Femur (tissue), 1 donor: ENCODE measurements at places on chromosomes 12 and 14.

DNA sequence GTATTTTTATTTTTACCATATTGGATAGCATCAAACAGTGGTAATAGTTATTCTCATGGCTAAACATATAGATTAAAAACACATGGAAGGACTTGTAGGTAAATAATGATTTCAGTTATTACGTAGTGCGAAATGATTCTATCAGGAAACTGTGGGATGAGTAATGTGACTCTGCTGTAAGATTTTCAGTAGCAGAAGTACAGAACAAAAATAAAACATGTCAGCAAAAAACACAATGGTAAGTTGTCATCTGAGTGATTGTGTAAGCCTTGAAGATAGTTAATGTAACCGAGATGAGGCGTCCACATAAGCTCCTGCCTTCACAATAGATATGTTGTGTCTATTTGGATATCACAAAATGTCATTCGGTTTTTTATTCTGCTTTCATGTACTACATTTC is 99.8 kb downstream of the BORCS5 start:
- DNase-seq = no peak

GRCh38 chr12:106233011-106233410 is 14.8 kb downstream of the CKAP4 start:
- DNase-seq = no peak

DNA sequence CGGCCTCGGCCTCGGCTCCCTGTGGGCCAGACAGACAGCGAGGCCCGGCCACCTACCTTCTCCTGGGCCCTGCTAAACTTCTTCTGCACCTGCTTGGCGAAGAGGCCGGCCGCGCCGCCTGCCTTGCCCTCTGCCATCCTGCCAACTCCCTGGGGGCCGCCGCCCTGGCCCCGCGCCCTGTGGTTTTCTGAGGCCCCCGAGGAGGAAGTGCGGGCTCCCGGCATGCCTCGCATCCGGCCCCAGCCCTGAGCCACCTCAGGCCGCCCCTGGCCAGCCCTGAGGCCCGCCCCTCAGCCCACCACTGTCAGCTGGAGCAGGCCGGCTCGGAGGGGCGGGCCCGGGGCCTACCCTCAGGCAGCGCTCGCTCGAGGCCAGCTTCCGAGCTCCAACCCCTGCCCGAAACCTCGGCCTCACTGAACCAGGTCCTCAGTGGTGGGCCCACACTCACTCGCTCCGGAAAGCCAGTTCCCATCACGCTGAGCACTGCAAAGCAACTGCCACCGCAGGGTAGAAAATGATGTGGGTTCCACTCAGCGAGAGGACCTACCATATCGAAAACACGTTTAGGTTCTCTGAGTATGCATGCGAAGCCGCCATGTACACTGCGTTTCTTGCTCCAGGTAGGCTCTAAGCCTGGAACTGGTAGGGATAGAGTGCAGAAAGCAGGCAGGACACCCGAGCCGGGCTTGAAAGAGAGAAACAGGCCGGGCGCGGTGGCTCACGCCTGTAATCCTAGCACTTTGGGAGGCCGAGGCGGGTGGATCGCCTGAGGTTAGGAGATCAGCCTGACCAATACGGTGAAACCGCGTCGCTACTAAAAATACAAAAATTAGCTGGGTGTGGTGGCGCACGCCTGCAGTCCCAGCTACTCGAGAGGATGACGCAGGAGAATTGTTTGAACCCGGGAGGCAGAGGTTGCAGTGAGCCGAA is at the start of gene BIN2:
BIN2 (minus strand) TSS at position 209 of the 930 bp plus-strand sequence; CDS start at position 137, 72 bp downstream.
- DNase-seq = peak; percentile 63

GRCh38 chr14:29928117-29928640 is 532 bp upstream of the PRKD1 start:
- no peak for DNase-seq

DNA sequence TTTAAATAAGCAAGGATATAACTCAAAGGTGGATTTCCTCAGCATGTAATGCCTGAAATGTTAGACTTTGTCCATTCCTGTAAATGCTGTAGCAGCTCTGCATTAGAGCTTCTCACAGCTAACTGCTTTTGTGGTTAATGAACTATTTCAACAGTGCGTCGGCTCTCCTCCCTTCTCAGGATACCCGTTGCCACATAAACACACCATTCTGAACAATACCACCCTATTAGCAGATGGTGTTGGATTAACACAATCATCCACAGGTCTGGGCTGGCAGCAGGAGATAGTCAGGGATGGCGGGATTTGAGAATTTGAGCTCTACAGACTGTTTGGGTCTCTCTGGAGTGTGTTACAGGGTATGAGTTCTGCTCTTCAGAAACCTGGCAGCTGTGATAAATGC is 33.5 kb upstream of the C12orf42 start:
- DNase-seq = no peak

GRCh38 chr12:57583008-57583831 is 7.8 kb upstream of the PIP4K2C start:
- peak; percentile 73 for DNase-seq

DNA sequence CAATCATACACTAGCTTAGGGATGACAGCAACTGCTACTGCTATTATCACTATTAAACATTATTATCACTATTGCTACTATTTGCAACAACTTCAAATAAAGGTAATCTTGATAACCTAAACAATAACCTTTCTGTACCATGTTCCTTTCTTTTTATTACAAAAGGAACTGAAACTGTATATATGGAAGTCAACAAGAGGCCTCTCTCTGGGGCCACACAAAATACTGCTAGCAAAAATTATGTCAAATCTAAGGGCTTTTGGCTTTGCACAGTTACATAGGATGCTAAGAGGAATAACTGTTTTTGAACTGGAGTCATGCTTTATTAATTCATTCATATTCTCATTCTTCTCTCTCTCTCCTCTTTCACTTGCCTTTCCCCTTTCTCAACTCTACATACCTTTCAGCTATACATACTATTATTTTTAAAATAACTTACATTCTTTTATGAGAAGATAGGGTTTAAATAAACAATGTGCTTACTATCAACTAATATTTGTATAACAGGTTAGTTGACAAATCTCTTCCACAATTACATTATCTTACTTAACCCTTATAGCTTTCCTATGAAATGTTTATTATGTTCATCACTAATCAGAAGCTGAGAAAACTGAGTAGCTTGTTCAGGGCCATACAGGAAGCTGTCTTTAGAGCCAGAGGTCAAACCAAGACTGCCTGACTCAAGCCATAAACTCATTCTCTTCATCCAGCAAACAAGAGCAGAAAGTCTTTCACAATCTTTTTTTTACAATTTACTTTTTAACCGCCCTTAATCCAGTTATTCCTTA is 25.7 kb downstream of the SPTSSA start:
- no peak for DNase-seq

DNA sequence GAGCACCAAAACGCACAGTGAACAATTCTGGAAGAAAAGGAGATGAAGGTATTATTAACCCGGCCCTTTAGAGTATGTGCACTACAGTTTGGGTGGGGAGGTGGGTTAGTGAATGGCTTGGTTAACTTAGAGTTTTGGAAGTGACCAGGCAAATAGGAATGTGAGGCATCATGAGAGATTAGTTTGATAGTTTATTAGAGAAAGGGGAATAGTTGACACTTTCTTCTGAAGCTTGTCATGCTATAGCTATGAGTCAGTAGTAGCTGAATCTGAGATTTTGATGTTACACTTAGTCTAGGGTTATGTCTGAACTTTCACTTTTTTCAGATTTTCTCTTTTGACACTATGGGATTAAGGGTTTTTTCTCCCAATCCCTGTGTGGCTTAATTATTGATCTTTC is 567.2 kb downstream of the SNAPC1 start:
- no peak for DNase-seq

DNA sequence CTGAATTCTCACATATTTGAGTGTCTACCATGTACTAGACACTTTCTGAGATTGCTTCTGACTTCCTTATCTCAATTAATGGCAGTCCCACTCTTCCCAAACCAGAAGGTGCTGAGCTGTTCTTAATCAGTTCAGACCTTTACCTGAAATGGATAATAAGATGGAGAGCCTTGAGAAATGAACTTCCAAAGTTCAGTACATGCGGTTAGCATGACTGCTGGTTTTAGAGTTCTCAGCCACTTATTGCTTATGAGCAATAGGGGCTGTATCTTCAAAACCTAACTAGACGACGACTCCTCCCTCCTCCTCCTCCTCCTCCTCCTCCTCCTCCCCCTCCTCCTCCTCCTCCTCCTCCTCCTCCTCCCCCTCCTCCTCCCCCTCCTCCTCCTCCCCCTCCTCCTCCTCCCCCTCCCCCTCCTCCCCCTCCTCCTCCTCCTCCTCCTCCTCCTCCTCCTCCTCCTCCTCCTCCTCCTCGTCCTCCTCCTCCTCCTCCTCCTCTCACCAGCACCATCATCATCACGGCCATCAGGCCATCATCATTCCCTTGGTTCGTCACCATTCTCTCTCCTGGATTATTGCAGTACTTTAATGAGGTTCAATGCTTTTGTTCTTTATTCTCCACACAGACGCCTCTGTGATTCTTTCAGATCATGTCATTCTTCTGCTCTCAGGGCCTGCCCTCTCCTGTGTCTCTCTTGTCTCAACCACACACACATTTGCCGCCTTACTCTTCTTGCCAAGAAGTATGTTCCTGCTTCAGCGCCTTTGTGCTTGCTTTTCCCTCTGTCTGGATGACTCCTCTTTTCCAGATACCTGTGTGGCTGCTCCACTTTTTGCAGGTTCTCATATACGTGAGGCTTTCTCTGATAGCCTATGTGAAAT is 2.7 kb downstream of the PCNX1 start:
- DNase-seq = no peak

GRCh38 chr12:18280728-18281127 is 19.4 kb downstream of the PIK3C2G start:
- DNase-seq = no peak

GRCh38 chr12:121034616-121035305 is 4.3 kb downstream of the OASL start:
- no peak for DNase-seq

DNA sequence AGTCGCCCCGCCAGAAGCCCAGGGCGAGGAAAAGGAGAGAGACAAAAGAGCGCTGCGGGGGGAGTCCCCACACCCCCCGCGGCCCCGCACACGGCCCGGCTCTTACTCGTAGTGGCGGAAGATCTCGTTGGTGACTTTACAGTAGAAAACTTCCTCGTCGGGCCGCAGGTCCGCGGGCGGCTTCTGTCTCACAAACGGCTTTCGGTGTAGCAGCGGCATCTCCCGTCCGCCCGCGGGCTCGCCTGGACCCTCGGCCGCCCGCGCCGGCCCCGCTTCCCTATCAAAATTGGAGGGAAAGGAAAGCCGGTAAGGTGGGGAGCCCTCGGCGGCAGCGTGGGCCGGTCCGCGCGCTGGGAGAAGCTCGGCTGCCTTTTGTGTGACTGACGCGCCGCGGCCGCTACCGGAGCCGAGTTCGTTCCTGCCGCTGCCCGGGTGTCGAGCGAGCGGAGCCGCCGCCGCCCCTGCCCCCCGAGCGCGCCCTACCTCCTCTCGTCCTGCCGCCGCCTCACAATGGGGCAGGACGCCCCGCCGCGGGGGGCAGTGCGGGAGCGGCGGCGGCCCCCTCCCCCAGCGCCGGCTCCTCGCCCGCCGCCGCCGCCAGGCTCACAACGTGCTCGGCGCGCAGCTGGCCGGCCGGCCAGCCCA is 652 bp downstream of the BAZ1A start:
- DNase-seq = peak; percentile 66

DNA sequence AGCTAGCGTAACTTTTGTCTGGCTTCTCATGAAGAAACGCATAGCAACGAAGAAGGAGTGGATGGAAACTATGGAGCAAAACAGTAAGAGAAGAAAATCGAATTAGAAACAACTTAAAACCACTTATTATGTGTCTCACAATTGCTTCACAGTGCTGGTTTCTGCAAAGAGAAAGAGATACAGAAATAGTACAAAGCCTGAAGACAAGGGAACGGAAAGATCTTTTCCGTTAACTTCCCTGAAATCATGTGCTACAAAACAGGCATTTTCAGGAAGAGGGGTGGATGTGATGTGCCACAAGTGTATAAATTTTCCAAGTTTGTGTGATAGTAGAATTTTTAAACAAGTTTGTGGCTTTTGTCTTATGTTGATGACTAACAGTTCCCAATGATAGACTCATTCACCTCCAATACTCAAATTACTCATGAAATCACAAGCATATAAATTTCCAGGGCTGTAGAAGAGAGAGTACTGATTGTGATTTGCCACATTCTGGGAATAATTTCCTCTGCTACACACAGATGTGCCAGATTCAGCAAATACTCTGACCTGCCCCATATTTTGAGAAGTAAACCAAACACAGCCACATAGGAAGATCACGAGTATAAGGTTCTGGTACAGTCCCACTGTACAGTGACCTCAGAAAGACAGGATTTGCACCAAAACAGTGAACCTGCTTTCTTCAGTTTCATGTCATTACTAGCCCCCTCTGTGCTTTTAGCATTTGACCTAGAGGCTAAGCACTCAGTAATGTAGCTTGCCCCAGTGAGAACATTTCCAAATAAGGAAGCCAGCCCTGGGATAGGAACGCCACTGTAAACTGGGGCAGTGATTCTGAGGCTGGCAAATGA is 41.4 kb upstream of the PPFIA2 start:
- no peak for DNase-seq

GRCh38 chr12:95633049-95633731 is 81.9 kb upstream of the USP44 start:
- no peak for DNase-seq

GRCh38 chr12:76927170-76927784 is 48.5 kb upstream of the CSRP2 start:
- no peak for DNase-seq

GRCh38 chr12:49027846-49028555 is 9.4 kb upstream of the PRKAG1 start:
- DNase-seq = no peak

DNA sequence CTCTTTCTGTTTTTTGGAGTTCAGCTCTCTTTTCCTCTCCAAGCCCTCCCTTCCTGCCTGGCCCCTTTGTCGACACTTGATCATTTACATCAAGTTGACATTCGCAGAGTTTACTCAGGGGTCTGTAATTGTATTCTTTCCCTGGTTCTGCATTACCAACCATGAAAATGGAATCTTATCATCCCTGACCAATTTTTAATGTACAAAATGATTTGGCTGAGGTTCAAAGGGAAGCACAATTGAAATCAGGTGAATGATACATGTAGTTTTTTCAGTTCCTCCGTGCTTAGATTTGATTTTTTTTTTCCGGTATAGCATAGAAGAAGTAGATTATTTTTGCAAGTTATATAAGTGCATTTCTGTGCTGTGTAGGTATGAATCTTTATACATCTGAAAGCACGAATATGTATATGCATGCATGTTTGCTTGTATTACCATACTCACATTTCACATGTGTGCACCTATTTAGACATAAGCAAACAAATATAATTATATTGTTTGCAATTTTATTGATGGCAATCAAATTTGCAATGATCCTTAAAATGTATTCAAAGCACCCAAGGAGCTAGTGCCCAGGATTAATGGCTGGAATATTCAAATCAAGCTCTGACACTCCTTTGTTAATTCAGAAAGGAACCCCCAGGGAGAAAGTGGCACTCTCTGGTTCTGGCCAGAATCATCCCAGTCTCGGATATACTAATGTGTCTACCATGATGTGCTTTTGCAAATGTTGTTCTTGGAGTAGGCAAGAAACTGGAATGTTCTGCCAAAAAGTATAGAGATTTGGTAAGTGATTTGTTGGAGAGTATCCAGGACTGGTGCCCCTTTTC is 189.3 kb downstream of the VRK1 start:
- no peak for DNase-seq

- DNase-seq = no peak
These were observed 31.5 kb upstream of the SYNDIG1L start for GRCh38 chr14:74457565-74457895.
